Inflammatory macrophage (primary cell): ENCODE measurements at places on chromosomes 12 and 14.

GRCh38 chr12:103956509-103957027, 9.1 kb upstream of the TDG start:
- no peak for DNase-seq

- DNase-seq = no peak
Observed at GRCh38 chr14:89957376-89957775, 1.6 kb downstream of the TDP1 start.

DNA sequence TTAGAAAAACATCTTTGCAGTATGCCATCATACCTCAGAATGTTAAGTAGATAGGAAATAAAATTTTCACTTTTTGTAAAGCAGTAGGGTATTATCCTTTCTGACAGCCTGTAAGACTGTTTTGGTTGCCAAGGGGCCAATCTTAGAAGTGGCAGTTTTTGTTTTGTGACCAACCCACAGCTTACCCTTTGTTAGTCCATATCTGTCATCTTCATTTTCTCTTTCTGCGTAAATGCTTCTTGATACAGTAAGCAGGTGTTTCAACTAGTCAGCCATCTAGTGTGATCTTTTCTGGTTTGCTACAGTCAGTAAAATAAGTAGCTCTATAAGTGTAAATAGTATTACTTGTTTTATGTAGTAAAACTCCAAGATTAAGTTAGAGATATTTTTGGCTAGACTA, 8.8 kb downstream of the PPM1A start:
- DNase-seq = no peak

DNA sequence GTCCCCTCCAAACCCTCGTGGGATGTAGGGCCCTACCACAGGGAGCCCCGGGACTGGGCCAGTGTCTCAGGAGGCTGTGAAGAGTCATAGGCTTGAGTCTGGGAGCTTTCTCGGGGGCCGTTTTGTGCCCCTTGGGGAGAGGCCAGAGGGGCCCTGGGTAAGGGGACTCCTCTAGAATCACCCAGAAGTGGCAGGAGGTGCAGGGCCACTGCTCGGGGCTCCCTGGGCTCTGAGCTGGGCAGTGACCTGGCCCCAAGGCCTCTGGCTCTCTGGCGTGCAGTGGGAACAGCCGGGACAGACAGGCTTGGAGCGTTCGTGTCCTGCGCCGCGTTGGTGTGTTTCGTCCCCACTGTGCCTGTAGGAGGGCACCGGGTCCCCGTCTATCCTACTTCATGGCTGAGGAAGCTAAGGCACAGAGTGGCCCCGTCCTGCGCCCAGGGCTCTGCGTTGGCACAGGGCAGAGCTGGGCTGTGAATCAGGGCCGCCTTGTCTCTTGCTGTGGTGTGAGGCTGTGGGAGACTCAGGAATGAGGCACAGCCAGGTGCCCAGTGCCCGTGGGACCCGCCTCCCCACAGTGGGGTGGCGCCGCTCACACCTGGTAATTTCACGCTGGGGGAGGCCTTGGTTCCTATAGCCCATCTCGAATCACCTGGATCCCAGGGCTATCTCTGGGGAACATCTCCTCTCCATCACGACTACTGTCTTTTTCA, 23.8 kb upstream of the KIF26A start:
- no peak for DNase-seq

GRCh38 chr12:93043192-93043876, 114.2 kb upstream of the EEA1 start:
- no peak for DNase-seq

GRCh38 chr14:79144896-79145295, 974.7 kb downstream of the NRXN3 start:
- DNase-seq = no peak
